IMR-90 (cell line): ENCODE measurements at places on chromosomes 2 and 18.
A peak's percentile ranks its signal among the peaks of the same experiment; 100 is the strongest.

DNA sequence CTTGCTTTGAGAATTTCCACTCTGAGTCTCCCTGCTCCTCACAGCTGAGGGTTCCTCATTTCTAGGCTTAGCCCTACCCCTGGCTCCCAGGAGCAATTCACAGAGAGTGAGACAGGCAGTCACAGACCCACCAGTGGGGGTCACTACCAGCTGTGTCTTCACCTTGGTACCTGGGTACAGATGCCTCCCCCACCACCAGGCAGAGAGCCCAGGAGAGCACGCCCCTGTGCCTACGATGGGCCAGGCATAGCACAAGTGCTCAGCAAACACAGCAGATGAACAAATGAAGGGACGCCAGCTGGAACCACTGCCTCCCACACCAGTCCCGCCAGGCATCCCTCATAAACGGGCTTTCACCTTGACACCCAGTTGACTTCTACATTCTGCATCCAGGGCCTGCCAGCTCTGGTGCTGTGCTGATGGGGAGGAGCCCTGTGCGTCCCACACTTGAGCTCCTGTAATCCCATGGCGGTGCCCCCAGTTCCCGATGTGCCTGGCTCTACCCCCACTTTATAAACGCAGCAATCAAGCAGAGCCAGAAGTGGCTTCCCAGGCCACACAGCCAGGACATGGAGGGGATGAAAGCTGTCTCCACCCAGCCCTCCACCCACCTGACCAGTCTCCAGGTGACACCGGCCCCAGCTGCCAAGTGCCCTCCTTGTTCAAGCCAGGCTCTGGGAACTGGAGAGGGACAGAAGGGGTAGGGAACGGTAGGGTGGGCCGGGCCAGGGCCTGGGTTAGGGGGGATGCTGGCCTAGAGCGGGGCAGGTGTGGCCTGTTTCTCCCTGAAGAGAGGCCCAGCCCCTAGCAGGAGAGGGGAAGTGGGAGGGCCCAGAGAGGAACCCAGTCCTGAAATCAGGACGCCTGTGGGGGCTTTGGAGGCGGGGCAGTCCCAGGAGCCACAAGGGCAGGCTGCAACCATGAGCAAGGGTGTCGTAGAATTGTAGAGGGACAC lies 42.5 kb downstream of the SCTR start:
- DNase-seq, result no peak

DNA sequence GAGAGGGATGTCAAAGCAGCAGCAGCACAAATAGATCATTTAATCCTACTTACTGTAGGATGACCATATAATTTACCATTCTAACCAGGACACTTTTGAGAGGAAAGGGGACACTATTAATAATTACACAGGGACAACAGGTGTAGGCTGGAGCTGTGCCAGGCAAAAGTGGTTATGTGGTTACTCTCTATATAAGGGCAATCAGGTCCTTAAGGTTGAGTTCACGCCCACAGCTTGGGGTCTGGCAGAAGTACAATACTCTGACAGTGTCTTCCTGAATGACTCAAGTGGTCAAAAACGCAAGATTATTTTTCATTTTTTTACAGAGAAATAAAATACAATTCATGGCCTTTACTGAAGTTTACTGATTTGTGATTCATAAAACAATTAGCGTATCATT lies 2.8 kb downstream of the PREPL start:
- peak; percentile 70 for DNase-seq

GRCh38 chr2:53512071-53512826 lies 255.4 kb upstream of the CHAC2 start:
- DNase-seq, result peak; percentile 79

GRCh38 chr2:217599906-217600305 lies 402.9 kb downstream of the TNS1 start:
- DNase-seq, result peak; percentile 29

- DNase-seq, result no peak
Observed at GRCh38 chr18:13804305-13804704, 19.6 kb upstream of the MC5R start.

DNA sequence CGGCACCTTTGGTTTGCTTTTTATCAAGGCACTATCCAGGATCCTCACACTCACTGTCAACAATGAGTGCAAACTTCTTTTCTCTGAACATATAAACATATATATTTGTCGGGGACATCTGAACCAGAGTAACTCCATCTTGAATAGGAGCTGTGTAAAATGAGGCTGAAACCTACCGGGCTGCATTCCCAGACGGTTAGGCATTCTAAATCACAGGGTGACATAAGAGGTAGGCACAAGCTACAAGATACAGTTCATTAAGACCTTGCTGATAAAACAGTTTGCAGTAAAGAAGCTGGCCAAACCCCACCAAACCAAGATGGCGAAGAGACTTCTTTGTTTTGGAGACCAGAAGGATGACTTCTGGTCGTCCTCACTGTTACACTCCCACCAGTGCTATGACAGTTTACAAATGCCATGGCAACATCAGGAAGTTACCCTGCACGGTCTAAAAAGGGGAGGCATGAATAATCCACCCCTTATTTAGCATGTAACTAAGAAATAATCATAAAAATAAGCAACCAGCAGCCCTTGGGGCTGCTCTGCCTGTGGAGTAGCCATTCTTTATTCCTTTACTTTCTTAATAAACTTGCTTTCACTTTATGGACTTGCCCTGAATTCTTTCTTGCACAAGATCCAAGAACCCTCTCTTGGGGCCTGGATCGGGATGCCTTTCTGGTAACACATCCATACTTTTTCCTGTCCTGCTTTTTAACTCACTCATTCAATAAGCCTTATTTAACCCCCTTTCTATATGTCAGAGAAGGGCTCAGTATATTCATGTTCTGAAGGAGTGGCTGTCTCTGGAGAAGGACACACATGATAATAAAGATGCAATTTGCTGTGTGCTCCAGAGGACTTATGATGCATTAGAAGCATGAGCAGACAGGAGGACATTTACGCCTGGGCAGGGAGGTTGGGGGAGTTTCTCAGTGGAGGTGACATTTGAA lies 65.4 kb downstream of the TACR1 start:
- DNase-seq, result no peak

GRCh38 chr2:238241970-238242369 lies 2.1 kb upstream of the HES6 start:
- DNase-seq, result no peak

- DNase-seq, result no peak
Observed at GRCh38 chr18:62522178-62522503, 684 bp upstream of the ZCCHC2 start.

DNA sequence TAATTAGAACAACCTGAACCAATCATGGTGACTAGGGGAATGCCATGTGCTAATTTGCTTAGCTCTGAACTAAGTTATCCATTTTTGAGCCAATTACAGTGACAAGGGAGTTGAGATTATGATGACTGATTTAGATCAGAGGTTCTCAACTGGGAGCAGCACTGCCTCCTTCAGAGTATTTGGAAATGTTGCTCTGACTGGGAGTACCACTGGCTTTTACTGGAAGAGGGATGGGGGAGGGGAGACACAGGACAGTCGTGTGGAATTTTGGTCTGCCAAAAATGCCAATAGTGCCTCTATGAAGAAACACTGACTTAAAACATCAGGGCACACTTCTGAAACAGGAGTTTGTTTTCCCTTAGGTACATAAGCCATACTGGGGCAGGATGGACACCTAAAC lies 48.1 kb upstream of the VPS54 start:
- DNase-seq, result no peak

DNA sequence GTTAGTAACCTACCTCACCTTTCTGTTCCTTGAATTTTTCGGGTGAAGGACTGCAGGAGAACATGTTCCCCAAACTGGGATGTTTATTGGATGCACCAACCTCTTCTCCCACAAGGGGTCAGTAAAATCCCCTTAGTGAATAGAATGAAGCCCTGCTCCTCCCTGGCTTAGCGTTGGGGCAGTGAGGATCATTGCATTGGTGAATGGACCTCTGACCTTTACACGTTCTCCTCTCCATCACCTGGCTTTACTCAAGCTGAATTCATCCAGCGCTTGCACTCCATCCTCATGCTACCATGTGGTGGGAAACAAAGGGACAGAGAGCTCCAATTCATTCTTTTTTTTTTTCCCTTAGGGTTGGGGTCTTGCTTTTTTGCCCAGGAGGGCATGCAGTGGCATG lies 157.2 kb downstream of the MIB1 start:
- DNase-seq, result peak; percentile 42

- no peak for DNase-seq
Observed at GRCh38 chr2:70420143-70420542, 118.3 kb upstream of the FAM136A start.

DNA sequence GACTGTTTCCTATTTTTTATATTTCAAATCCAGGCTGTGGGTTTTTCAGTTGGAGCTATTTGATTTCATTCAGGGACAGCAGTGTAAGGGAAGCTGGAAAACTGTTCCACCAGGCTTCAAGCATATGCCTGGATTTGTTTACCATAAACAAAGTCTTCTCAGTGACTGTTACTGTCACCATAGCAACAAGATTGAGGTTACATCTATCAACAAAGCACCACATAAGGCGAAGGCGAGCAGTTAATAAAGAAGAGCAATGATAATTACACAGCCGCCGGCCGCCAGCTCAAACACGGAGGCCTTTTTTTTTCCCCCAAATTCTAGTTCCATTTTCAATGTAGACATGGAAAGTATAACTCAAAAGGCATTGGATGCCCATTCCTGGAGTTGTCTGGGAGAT lies 553.7 kb upstream of the SYT4 start:
- DNase-seq, result no peak

DNA sequence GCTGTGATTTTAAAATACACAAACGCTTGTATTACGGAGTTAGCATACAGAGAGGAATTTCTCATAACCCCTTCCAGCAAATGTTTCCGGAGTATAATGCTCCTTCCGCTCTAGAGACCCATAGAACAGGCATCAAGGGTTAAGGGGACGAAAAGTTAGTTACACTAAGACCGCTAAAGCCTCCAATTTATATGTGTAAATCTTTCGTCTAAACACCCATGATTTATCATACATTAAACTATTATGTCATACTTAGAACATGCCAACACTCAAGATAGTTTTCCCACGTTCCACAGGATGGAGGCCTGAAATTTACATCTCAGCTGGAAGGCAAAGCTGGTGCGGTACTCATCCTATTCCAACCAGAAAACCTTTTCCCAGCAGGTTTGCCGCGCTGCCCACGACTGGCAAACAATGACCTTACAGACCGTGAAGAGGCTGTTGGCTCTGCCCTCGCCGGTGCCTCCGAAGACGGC lies 650 bp downstream of the ORMDL1 start:
- peak; percentile 49 for DNase-seq

DNA sequence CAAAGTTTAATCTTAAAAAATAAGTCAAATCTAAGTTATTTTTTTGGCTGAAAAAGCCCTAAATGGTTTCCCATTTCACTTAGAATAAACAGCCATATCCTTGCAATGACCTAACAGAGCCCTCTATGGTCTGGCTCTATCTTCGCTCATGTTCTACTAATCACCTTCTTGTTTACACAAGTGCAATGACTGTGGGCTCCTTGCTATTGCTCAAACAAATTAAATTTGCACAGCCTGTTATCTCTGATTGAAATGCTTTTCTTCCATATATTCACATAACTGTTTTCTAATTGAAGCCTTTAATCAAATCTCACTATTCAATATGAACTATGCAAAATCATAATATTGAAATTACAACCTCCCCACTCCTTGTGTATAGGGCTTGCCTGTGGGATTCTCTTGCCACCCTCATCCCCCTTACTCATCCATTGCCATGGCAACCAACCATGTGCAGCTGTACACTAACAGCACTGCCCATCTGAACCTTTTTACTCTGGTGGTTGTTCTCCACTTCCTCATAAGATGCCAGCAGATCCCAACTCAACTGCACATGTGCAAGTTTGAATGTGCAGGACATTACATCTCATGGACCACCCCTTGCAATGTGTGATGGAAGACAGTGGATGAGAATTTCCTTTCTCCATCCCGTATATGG lies 1083.2 kb downstream of the SOCS6 start:
- DNase-seq, result no peak

DNA sequence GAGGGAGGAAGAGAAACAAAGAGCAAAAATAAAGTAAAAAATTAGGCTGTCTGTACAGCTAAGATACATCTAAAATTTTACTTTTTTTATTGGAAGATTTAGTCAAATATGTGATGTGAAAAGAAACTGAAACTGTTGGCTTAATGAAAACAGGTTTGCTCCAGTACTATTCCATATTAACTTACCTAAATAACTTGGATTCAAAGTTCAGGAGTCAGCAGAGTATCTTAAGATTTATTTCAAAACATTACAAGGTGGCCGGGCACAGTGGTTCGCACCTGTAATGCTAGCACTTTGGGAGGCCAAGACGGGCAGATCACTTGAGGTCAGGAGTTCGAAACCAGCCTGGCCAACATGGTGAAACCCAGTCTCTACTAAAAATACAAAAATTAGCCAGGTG lies 197.9 kb downstream of the PDE11A start:
- DNase-seq, result no peak

DNA sequence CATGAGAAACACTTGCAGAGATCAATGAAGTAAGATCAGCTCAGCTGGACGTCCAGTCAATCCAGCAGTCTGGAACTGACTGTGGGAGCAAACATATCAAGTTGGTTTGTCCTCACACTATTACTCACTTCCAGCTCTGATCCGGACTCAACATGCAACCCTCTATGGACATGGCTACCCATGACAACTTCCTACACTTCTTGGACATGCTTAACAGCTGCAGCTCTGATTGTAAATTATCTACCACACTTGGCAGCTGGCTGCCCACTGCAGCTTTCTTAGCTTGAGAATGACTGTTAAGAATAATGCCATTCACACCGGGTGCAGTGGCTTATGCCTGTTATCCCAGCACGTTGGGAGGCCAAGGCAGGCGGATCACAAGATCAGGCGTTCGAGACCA lies 429.8 kb downstream of the EPHA4 start:
- no peak for DNase-seq

DNA sequence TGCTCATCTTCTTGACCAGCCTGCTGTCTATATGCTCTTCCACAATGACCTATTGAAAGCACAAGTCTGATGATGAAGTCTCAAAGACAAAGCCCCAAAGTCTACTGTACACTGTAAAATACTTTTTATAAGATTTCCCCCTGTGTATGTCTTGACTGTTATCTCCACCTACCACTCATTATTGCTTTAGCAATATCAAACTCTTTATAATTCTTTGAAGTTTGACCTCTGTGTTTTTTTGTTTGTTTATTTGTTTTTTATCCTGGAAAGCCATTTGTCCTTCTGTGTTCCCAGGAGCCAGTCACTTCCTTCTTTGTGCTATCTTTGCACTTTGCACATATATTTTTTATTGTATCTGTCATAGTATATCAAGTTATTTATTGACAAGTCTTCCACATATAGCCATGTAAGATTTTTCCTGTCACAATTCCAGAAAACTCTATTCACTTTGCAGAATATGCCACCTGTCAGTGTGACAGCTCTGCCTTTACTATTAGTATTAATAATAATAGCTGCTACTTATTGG lies 66.3 kb downstream of the RND3 start:
- DNase-seq, result no peak

GRCh38 chr2:16619576-16620245 lies 45.9 kb downstream of the CYRIA start:
- no peak for DNase-seq

DNA sequence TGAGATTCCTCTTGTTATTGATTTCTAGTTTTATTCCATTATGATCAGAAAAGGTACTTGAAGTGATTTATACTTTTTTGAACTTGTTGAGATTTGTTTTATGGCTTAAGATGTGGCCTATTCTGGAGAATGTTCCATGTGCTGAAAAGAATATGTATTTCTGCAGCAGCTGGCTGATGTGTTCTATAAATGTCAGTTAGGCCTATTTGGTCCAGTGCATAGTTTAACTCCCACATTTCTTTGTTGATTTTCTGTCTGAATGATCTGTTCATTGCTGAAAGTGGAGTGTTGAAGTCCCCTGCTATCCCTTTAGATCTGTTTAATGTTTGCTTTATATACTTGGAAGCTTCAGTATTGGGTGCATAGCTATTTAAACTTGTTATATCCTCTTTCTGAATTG lies 7.1 kb upstream of the OR6B2 start:
- no peak for DNase-seq

GRCh38 chr18:23036660-23037201 lies 98.6 kb upstream of the CABLES1 start:
- DNase-seq, result no peak
